NAMALWA (cell line): ENCODE measurements at places on chromosomes 13 and 19.
A peak's percentile ranks its signal among the peaks of the same experiment; 100 is the strongest.

GRCh38 chr19:33219261-33219815, 6.3 kb downstream of the SLC7A10 start:
- DNase-seq, result peak; percentile 15

GRCh38 chr19:45142726-45143110, 18.1 kb downstream of the NKPD1 start:
- DNase-seq, result no peak

GRCh38 chr13:44280456-44280855, 93.2 kb upstream of the SERP2 start:
- DNase-seq, result no peak

- no peak for DNase-seq
Observed at GRCh38 chr13:99034333-99035085, 56.6 kb upstream of the DOCK9 start.

DNA sequence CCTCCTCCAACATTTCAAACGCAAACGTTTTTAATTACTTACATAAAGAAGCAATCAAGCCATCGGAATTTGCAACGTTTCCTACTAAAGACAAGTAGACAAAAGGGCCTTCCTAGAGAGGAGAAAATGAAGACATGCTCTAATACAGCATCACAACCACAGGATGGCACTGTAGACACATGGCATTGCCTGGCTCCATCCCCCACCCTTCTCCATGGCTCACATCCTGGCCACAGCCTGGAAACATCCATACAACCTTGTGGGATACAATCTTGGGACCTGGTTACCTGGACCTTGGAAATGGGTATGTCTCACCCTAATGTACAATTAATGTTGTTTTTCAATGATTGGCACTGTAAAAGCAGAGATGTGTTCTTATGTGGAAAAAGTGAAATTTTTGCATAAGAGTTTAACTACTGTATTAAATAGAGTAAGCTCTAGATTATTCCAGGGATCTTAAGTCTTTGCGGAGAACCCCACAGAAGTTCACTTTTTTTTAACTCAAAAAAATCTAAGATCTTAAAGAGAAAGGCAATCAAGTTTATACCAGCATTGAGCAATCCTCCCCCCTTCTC, 21.5 kb downstream of the EBPL start:
- peak; percentile 61 for DNase-seq

- peak; percentile 89 for DNase-seq
Observed at GRCh38 chr19:52535771-52536447, 8.4 kb downstream of the ZNF808 start.

GRCh38 chr19:57057036-57057686, 62.6 kb upstream of the USP29 start:
- no peak for DNase-seq

GRCh38 chr13:94431987-94432386, 47.5 kb downstream of the DCT start:
- no peak for DNase-seq

GRCh38 chr13:51156648-51157047, 45.6 kb upstream of the C13orf42 start:
- DNase-seq, result no peak

DNA sequence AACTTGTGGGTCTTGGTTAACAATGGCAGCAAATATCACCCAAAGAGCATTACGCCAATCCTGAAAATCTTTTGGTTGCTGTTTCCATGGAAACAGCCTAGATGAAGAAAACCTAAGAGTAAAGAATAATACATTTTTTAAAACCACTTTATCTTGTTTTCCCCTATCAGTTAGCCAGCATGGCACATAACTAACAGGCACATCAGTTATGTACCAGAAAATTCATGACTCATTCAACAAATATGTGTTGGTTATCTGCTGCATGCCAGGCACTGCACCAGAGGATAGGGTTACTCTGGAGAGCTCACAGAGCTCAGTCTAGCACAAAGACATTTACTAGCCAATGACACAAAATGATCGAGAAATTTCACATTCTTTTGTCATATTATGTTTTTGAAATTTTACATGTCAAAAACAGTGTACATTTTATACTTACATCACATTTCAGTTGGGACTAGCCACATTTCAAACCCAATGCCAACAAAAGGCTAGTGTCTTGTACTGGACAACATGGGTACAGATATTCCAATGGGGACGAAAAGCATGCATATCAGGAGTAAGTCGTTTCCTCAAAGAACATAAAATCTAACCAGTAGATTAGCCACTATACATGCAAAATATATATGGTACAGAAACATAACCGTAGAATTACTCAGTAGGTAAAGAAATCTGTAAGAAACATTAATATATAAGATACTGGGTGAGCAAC, 20.3 kb downstream of the LNX2 start:
- no peak for DNase-seq

DNA sequence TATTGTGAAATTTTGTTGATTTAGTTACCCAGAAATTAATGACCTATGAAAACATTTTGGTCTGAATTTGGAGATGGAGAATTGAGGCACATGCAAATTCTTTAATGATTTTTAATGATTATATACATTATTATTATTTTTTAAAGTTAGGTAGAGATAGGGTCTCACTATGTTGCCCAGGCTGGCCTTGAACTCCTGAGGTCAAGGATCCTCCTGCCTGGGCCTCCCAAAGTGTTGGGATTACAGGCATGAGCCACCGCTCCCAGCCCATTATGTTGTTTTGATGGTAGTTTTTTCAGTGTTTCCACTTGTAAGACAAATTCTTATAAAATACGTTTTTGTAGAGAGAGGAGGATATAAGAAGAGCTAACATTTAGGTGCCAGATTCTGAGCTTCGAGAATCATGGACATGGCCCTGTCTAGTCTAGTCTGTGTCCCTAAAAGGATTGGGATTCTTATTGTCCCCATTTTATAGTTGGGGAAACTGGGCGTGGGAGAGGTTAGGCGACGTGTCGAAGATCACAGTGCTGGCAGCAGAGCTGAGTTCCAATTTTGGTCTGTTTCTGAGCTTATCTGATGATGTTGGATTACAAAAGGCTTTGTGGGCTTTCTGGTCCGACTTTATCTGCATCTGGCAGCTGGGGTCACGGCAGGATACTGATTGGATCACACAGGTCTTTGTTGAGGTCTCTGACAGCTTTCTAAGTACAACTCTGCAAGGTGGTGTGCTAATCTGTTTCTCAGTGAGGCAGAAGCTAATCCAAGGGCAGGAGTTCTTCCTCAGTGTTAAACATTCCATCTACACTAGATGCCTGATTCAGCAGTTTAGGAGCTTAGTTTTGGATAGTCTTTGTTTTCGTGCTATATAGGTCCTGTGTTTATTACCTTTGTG, 7.5 kb upstream of the WDR88 start:
- DNase-seq, result no peak

- no peak for DNase-seq
Observed at GRCh38 chr19:4061178-4061682, 5.5 kb downstream of the ZBTB7A start.

DNA sequence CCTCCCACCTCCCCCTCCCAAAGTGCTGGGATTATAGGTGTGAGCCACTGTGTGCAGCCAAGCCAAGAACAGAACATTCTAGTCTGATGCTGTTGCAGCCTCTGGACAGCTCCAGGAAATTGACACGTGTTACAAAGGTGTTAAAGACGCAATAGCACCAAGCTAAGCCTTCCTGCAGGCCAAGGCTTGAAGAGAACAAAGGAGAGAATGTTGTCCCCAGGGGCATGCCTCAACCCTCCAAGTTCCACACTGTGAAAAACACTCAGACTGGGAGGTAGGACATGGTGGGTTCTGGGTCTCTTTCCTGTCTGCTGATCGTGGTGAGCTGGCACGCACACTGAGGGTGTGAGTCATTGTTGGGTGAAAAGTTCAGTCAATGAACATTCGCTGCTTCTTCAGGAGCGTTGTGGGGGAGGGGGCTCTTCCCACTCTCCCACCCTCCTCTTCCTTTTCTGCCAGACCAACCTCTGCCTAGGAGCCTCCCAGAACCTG, 5.3 kb upstream of the PTPRS start:
- no peak for DNase-seq

DNA sequence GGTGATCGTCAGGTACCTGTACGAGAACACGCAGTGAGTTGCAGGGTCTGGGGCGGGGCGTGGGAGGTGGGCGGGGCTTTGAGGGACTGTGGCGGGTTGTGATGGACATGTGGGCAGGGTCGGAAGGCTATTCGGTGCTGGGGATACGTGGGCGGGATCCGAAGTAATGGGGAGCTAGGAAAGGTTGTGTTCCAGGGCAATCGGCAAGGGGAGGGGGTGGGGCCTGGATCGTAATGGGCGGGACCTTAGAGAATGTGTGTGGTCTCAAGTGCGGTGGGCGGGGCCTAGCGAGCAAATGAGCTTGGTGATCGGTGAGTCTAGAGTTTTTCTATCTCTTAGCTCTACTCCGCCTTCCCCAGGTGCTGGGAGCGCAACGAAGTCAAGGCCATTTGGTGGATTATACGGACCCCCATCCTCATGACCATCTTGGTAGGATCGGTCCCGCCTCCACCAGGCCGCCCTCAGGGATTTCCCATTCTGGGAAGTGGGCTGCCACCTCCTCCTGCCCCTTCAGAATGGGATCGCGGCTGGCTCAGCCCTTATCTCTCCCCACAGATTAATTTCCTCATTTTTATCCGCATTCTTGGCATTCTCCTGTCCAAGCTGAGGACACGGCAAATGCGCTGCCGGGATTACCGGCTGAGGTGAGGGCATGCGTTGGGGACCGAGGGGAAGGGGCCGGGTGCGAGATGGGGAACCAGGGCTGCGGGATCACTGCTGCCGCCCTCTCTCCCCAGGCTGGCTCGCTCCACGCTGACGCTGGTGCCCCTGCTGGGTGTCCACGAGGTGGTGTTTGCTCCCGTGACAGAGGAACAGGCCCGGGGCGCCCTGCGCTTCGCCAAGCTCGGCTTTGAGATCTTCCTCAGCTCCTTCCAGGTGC, 9.6 kb downstream of the GIPR start:
- peak; percentile 98 for DNase-seq

- no peak for DNase-seq
Observed at GRCh38 chr13:59236309-59236919, 927.3 kb downstream of the DIAPH3 start.

DNA sequence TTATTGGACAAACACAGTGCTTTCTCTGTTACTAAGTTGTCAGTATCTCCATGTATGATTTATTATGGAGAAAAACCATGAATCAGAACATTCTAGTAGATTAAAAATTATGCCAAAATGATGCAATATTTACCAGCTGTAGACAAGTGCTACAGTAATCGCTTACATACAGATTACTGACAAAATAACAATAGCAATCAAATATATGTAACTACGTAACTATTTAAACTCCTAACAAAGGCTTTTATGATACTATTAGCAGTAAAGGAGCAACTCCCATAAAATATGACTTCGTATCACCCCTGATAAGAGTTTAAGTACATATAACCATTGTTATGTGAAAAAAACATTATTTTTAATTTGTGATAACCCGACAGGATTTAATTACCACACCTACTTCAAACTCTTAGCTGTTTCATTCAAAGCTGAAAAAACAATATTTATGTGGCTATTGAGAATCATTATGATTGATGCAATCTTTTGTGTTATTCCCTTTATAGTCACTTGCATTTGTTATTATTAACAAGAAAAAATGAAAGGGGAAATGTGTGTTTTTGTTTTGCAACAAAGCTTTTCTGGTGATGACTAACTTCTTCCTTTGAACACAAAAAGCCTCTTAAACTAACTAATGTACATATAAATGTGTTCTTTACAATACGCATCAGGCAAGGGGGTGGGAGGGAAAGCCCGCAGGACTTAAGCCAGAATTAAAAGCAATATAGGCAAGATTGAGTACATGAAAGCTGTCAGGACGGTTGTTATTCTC, 147.4 kb downstream of the ABCC4 start:
- DNase-seq, result no peak

DNA sequence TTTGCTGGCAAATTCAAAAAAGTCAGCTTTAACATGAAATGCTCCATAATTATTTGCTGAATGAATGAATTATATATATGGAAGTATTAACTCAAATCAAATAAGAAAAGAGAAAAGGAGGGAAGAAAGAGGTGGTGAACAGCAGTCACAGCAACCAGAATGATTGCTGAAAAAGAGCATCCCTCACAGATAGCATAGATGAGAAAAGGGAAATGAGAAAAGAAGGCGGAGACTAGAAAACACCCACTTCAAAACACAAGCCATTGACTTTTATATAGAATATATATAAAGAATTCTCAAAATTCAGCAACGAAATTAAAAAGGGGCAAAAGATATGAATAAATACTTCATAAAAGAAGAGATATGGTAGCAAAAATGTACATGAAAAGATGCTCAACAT, 75.2 kb downstream of the CAB39L start:
- DNase-seq, result peak; percentile 51

DNA sequence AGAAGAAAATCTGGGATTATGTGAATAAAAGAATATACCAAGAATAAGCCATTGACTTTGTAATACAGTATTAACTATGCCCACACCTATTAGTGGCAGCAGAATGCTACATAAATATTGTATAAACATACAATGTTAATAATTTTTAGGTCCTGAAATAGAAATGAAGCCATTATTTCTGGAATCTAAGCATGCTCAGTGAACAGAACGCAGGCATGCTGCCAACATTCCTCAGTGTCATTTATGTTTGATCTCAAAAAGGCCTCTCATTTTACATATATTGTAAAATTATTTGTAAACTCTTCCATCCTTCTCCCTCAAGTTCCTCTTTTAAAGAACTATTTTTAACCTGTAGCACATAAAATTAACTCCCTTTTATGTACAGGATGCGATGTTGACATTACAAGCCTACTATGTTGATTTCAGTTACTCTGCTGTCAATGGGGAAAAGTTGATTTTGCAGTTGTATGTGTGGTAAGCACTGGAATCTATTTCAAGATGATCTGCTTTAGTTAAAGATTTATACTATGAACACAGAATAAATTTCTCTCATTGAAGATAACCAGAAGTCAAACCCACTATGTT, 118.8 kb downstream of the VWA8 start:
- no peak for DNase-seq

- no peak for DNase-seq
Observed at GRCh38 chr19:58474291-58474996, 1.7 kb upstream of the ZNF446 start.

DNA sequence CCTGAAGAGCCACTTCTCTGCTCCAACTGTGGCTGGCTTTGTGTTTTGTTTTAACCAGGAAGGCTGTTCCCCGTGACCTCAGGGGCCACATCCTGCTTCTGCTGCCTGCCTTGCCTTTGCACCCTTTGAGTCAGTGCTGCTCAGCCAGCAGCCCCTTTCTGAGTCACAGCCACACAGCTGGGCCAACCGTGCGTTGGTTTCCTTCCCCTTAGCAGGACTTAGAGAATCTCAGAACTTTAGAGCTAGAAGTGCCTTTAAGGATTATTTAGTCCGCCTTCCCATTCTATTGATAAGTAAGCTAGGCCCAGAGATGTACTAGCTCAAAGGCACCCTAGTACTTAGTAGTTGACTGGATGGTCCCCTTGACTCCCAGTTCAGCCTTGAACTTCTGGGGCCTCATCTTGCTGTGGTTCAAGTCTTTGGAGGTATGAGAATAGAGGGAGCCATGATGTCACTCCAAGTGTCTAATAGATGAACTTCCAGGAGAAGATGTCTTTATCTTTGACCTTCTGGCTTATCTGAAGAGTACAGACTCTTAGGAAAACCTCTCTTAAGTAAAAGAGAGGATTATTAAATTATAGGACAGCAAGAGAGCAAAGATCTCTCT, 8.0 kb downstream of the RGCC start:
- DNase-seq, result peak; percentile 67

- no peak for DNase-seq
Observed at GRCh38 chr13:109989686-109990085, 203.3 kb upstream of the IRS2 start.
